ENCODE measurements at places on chromosomes 4 and X.
A peak's percentile ranks its signal among the peaks of the same experiment; 100 is the strongest.

- DNase-seq: no peak
These were observed 94.5 kb downstream of the ANXA3 start for GRCh38 chr4:78645853-78646757.

DNA sequence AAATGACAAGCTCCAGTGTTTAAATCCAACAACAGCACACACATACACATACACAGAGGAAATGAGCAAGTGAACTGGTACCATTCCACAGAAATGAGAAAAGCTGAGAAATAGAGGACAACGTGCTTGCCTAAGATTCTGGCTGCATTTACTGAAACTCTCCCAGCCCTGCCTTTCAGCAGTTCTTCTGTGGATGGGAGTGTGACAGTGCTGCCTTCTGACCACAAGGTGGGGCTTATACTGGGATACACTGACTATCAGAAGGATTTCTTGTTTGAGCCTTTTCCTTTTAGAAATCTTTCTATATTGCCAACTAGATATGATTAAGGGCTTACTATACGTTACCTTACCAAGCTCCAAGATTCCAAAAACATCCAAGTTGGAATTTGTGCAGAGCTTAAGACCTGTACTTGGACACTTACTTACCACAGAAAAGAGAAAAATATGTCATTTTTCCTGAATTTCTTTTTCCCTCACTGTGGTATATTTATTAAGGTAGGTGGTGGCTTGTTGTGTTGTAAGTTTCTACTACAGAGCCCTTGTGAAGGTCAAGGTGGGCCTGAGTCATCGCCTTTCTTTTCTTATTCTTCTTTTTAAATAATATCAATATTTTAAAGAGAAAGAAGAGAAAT is 10.7 kb upstream of the CXCL8 start:
- DNase-seq: no peak

DNA sequence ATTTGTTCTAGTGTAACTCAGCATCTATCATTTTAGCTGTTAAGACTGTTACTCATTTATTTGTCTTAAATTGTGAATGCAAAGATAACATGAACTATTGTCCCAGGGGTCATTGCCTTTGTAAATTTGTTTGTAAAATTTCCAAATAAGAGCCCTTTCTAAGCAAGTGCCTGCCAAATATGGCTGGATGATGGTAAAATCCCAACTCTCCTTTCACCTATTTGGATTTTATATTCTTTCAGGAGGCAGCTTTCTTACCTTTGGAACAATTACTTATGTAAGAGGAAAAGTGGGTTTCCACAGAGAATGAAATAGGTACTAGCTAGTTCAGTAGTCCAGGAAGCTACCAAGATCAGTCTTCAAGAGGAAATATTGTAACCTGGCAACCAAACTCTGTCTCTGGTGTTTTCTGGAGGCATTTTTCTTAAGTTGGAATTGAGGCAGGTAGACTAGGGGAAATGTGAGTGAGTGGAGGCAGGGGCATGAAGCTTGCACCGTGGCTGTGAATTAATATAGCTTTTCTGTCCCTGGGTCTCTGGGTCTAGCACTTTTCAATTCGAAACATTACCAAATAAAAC is 363.0 kb upstream of the ZCCHC13 start:
- DNase-seq: no peak

GRCh38 chrX:24494647-24495075 is 29.6 kb downstream of the PDK3 start:
- no peak for DNase-seq

GRCh38 chr4:88005076-88005475 is 2.4 kb upstream of the PKD2 start:
- no peak for DNase-seq

DNA sequence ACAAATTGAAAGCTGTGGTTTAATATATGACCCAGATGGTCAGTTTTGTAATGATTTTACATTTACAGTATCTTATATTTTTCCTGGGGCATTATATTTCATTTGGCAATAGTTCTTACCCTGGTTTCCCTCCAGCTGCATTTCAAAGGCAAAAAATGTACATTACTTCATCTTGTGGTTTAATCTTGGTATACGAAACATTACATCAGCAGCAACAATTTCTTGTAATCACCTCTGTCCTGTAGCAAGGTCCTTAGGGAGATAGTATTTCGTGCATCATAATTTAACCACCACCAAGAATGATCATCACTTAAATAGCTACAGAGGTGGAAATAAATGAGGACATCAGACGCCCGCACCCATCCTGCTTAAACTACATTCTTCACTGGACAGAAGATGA is 48.8 kb downstream of the HS6ST2 start:
- DNase-seq: no peak

- DNase-seq: no peak
These were observed 42.4 kb downstream of the ADRA2C start for GRCh38 chr4:3808597-3808996.

GRCh38 chr4:147325571-147325981 is 155.3 kb upstream of the EDNRA start:
- DNase-seq: no peak

GRCh38 chr4:25867781-25868294 is 5.0 kb upstream of the SEL1L3 start:
- DNase-seq: no peak

- no peak for DNase-seq
These were observed 1.6 kb downstream of the ZCCHC12 start for GRCh38 chrX:118825227-118825626.

DNA sequence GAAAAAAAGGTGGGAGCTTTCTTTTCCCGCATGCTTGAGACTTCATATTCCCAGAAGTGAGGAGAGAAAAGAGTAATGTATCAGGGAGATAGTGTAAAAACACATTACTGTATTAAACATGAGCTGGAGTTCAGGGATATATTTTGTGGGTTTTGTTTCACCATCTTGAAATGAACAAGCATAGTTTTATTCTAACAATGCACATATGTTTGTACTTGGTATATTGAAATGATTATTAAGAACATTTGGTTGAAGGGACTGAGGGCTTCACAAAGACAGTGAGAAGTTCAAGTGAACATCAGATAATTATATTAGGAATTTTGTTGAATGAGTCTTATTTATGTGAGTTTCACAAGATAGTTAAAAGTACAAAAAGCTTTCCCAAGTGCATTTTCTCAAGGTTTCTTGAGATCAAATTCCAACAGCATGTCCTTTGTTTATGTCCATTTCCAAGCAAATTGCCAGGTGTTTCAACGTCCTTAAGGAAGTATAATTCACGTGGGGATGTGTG is 368.8 kb downstream of the ANKRD50 start:
- DNase-seq: no peak

GRCh38 chrX:41293269-41293668 is 40.7 kb upstream of the DDX3X start:
- DNase-seq: no peak

DNA sequence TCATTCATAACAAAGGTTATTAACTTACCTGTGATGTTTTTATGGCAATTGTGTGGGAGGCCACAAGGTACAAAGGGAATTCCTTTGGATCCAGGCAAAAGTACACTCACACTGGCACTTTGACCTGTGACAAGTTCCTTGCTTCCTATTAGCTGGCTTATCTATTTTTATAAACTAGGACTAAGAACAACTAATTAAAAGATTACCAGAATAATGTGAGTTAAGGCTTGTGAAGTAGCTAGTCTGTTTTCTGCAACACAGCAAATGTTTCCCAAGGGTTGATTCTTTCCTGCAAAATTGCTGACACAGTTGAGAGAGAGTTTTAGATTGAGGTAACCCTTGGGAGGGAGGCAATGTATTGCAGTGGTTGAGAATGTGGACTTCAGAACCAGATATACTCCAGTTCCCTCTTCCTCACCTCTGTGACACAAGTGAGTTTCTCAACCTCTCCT is 107.9 kb downstream of the CPEB2 start:
- no peak for DNase-seq

GRCh38 chr4:6873792-6874461 is 35.7 kb upstream of the TBC1D14 start:
- peak; percentile 70 for DNase-seq

GRCh38 chrX:136812286-136812685 is 31.6 kb upstream of the ARHGEF6 start:
- no peak for DNase-seq

- DNase-seq: no peak
These were observed 15.6 kb upstream of the TMEM131L start for GRCh38 chr4:153450544-153450917.

- peak; percentile 80 for DNase-seq
These were observed 1.0 kb upstream of the ELF2 start for GRCh38 chr4:139177869-139178619.

DNA sequence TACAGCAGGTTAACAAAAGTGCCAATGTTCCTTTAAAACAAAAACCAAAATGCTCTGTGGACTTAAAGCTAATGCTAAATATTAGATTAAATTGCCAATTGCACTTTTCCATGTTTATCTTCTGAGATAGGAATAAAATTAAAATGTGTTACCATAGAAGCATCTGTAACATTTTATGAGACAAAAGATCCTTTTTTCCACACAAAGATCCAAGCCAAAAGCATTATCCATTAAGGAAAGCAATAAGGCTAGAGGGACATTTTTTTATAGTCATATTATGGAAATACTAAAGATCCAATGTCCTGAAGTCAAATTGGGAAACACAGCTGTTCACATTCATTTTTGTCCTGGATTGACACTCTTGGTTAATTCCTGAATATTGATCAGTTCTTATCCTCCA is 73.6 kb downstream of the PALLD start:
- DNase-seq: no peak

- DNase-seq: peak; percentile 79
These were observed at the start of gene SNX12 for GRCh38 chrX:71068044-71068918. TSS of gene SNX12 (minus strand) at chrX:71068334. CDS start at chrX:71068306, 28 bp downstream.

GRCh38 chrX:72110051-72110875 is 21.5 kb downstream of the RTL5 start:
- no peak for DNase-seq

DNA sequence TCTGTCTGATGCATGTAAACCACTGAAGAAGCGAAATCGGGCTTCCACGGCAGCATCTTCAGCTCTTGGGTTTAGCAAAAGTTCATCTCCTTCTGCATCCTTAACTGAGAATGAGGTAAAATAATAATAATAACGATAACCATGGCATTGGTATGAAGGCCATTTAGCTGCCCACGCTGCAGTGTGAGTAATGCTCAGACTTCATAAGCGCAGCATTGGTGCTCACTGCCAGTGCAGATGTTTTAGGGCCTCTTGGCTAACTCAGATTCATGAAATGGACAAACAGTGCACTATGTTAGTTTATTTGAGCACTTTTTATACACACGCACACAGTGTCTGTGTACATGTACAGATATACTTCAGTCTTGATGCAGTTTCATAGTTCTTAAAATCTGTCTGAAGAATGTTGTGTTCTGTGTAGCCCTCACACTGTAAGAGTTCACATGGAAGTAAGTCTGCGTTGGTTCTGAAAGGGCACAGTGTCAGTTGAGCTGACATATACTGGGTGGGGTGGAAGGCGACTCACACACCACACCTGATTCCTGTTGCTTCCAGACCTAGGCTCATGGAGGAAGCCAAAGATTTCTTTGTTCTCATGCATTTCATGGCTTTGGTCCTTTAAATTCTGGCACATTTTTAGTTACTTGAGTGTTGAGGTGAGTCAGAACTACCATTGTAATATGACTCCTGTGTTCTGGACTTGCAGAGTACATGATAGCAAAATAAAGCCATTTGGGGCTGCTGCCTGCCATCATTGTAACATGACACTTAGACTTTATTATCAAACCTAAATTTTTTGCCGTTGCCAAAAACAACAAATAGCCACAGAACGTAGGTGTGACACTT is 68.7 kb downstream of the NSD2 start:
- no peak for DNase-seq

- DNase-seq: no peak
These were observed 56.8 kb downstream of the ARHGAP24 start for GRCh38 chr4:85531560-85532341.

GRCh38 chrX:45850775-45851433 is 650.2 kb upstream of the DIPK2B start:
- DNase-seq: no peak

DNA sequence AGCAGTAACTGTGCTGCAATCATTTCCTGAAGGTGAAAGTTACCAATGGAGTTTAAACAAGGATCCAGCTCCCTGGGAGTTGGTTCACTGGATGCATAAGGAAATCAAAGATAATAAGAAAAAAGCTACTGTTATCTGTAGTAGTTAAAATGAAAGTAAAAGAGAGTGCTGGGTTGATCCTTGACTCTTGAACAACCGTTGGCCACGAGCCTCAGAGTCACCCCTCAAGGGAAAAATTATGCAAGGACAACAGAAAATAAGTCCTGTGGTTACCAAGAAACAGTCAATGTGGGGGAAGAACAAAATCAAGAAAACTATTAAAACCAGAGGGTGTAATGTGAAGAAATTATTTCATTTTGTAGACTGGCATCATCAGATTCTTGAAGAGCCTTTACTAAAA is 49.7 kb upstream of the DDIT4L start:
- no peak for DNase-seq

DNA sequence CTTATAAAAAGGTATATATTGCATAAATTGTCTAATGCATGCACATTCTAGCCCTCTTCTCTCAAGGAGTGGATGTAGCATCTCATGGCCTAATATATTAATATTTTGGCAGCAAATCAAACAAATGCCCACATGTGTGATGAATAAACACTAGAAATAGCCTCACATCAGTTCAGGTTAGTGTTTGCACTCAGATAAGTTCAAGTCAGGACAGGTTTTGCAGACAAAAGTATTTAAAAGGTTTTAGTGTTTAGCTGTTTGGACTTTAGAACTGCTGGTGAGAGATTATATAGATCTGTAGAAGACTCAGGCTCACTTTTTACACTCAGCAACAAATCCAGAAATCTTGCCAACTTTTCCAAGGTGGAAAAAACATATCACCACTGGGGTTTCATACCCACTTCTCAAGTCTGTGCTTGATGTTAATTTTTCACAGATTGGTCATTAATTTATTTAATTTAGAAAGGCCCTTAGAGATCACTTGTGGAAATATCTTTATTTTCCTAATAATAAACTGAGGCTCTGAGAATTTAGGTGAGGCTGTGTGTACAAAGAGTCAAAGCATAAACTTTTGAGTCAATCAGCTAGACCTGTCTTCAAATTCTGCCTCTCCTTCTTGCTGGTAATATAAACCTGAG is 362.6 kb downstream of the GASK1B start:
- no peak for DNase-seq

- no peak for DNase-seq
These were observed 77.9 kb downstream of the PALLD start for GRCh38 chr4:168574581-168575295.

GRCh38 chrX:136711147-136711546 is 63.2 kb downstream of the CD40LG start:
- DNase-seq: no peak

DNA sequence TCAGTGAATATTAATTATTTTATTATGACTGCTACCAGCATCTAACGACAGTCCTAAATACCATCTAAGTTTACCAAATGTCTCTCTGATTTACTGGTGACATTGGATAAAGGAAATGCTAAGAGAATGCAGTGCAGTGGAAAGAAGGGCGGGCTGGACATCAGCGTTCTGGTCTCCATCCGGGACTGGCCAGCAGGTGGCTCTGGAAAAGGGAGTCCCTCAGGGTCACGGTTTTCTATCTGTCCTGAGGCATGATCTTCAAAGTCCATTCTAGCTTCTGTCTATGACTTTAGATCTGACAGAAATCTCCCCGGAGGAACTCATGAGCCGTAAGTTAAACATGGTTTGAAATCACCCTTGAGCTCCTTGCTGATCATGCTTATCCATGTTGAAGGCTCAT is 3.3 kb downstream of the TRIM2 start:
- no peak for DNase-seq
